ENCODE measurements at places on chromosomes 4 and X. TPM values are rescaled to one million over a fixed set of nuclear protein-coding genes. Genes with fewer than 3 reads are reported as not detected.

GRCh38 chr4:7207628-7208231, 15.4 kb downstream of the SORCS2 start:
- H3K4me1 ChIP-seq: peaks cover 18% of the 10 kb centered on the region
- peak overlapping the region; percentile 69 for H3K27ac ChIP-seq
- no peak for DNase-seq
- H3K36me3 ChIP-seq: no peaks in the 10 kb centered on the region
- peaks cover 2% of the 10 kb centered on the region for H3K27me3 ChIP-seq
- H3K4me3 ChIP-seq: no peak overlapping the region

DNA sequence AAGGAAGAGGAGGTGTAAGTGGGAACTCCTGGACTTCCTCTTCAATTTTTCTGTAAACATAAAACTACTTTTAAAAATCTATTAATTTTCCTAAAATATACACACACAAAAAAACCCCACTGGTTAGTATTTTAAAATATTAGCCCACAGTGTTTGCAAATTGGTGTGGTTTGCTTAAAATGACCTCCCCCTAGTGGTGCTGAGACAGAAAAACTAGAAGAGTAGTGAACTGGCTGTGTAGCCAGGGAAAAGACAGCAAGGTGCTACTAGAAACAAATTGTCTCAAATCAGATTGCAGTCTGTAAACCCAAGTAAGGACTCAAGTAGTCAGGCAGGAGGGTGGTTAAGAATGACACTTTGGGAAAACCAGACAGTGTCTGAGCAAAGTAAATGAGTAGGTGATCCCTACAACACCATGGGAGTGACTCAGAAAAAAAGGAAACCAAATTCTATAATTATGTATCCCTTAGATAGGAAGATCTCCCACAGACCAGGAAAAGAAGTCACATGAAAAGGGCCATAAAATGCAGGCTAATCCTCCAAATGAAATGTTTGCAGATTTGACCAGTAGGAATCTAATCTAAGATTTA, 26.0 kb downstream of the AMTN start:
- H3K27me3 ChIP-seq: no peaks in the 10 kb centered on the region
- no peak overlapping the region for H3K4me3 ChIP-seq
- DNase-seq: no peak
- no peaks in the 10 kb centered on the region for H3K36me3 ChIP-seq
- H3K4me1 ChIP-seq: no peaks in the 10 kb centered on the region

GRCh38 chrX:92231391-92231790, 452.2 kb downstream of the PCDH11X start:
- no peak overlapping the region for H3K4me3 ChIP-seq
- no peaks in the 10 kb centered on the region for H3K27me3 ChIP-seq
- H3K27ac ChIP-seq: no peak overlapping the region

DNA sequence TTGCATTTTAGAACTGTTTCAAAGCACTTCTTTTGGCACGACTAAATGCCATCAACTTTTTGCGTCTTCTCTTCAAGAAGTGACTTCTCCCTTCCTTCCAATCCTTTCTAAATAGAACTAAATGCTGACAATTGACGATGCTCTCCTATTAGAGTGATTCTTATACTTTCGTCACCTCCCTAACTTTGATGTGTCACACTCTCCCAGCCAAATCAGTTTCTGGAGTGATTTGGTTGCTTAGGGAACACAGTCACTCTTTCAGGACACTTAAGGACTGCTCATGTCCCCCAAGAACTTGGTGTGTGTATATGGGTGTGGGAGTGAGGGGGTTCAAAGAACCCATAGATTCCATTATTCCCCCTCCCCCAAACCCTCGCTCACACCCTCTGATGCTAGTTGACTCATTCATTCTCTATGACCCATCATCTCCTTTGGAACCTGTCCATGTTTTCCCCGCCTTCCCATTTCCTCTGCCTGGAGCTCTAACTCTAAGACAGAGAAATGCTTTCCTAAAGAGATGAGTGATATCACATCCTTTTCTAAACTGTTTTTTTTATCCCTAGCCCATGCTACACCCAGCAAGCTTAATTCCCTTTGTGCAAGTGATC, 26.8 kb upstream of the AREG start:
- no peaks in the 10 kb centered on the region for H3K4me1 ChIP-seq
- no peak for DNase-seq
- no peak overlapping the region for H3K4me3 ChIP-seq
- no peak overlapping the region for H3K27ac ChIP-seq
- no peaks in the 10 kb centered on the region for H3K36me3 ChIP-seq

GRCh38 chr4:163164591-163164990, 2.1 kb downstream of the NAF1 start:
- no peaks in the 10 kb centered on the region for H3K27me3 ChIP-seq
- DNase-seq: no peak
- peak overlapping the region; percentile 75 for H3K4me3 ChIP-seq
- H3K4me1 ChIP-seq: peaks cover 8% of the 10 kb centered on the region
- peaks cover 34% of the 10 kb centered on the region for H3K36me3 ChIP-seq
- no peak overlapping the region for H3K27ac ChIP-seq

DNA sequence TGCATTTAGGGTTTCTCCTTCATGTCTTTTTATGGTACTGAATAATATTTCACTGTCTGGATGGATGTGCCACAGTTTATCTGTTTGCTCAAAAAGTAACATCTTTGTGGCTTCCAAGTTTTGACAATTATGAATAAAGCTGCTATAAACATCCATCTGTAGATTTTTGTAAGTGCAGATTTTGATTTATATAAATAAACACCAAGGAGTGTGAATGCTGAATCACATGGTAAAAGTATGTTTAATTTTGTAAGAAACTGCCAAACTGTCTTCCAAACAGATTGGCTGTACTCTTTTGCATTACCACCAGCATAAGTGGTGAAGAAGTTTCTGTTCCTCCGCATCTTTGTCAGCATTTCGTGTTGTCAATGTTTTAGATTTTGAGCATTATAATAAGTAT, 158.7 kb upstream of the GIMD1 start:
- H3K4me1 ChIP-seq: no peaks in the 10 kb centered on the region
- H3K27ac ChIP-seq: no peak overlapping the region
- H3K27me3 ChIP-seq: no peaks in the 10 kb centered on the region

SCRG1 gene
- total RNA-seq: 0.30 TPM

DNA sequence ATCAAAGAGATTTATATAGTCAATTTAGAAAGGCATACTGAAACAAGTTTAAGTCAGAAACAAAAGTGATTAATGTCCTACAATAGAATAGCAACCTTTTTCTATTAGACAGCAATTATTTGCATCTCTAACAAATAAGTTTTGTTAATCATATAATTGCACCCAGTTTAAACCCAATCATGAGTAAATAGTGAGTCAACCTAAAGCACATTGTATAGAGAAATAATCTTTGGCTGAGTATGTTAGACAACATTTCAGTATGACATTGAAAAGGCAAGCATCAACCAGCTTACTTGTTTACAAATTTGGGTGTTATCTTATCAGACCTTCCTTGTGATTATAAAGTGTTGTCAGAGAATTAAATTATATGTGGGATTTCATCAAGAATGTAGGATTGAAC, 209.5 kb downstream of the IL15 start:
- no peaks in the 10 kb centered on the region for H3K4me1 ChIP-seq
- H3K27ac ChIP-seq: no peak overlapping the region
- no peak for DNase-seq
- H3K36me3 ChIP-seq: no peaks in the 10 kb centered on the region

GRCh38 chrX:122788216-122788615, 395.9 kb upstream of the GRIA3 start:
- DNase-seq: no peak
- no peak overlapping the region for H3K4me3 ChIP-seq
- no peaks in the 10 kb centered on the region for H3K27me3 ChIP-seq
- no peaks in the 10 kb centered on the region for H3K4me1 ChIP-seq

CAPN6 gene
- 0.21 TPM for total RNA-seq

DNA sequence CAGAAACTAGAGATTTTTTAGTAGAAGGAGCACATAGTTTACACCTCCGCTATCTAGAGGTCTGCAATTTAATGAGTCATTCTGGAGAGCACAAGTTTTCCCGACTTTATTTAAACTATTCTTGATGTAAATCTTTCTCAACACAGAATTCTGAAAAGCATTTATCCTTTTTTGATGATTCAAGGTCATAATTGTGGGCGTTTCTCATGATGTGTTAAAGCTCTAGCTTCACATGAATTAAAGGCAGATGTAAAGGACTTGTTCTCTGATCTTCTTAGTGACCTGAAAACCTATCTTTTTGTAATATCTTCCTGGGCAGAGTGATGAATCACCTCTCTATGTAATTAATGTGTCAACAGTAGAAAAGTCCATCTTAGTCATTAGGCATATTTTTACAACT, 128.8 kb downstream of the COMMD8 start:
- no peaks in the 10 kb centered on the region for H3K27me3 ChIP-seq
- no peaks in the 10 kb centered on the region for H3K36me3 ChIP-seq
- DNase-seq: no peak
- H3K4me3 ChIP-seq: no peak overlapping the region
- H3K27ac ChIP-seq: no peak overlapping the region
- H3K4me1 ChIP-seq: no peaks in the 10 kb centered on the region

DNA sequence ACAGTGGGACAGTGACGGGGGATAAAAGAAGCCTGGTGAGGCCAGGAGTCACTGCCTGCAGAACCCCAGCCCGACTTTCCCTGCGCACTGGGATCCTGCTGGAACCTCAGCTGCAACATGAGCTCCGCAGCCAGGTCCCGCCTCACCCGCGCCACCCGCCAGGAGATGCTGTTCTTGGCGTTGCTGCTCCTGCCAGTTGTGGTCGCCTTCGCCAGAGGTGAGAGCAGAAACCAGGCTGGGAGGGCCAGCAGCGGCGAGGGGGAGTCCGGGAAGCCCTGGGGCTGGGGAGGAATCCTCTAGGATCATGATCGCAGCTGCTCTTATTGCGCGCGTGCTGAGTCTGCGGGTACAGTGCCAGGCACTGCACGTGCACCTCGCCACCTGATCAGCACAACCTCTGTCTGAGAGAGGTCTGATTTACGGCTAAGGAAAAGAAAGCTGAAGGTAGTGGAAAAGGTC, at the start of gene PF4V1:
Gene PF4V1 (plus strand): TSS at position 51 of the 459 bp plus-strand sequence. CDS start 67 bp downstream, at position 118.
- H3K27ac ChIP-seq: no peak within 1 kb of the TSS
- DNase-seq: no peak
- H3K27me3 ChIP-seq: peaks cover 23% of the 10 kb centered on the region
- no peaks in the 10 kb centered on the region for H3K4me1 ChIP-seq
- peak within 1 kb of the TSS; percentile 13 for H3K4me3 ChIP-seq

USP17L21 gene
- total RNA-seq: not detected

CXCL6 gene
- not detected for total RNA-seq

PDCL2 gene
- total RNA-seq: not detected

CNOT6L gene
- 19.6 TPM for total RNA-seq

DNA sequence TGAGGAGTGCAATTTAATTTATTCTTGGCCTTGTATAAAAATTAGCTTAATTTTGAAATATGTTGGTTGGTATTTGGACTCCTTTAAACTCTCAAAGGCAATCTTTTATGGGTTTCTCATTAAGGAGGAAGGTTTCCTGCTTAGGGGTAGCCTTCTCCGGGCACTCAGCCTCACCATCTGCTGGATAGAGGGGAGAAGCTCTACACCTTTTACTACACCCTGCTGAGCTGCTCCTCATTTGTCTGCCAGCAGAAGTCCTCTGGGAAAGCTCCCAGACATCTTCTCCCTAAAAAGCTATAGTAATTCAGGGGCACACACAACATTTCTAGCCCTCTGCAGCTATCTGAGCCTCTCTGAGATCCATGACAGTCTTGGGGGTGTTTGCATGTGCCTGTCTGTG, 179.1 kb downstream of the SOWAHB start:
- H3K27ac ChIP-seq: no peak overlapping the region
- peaks cover 17% of the 10 kb centered on the region for H3K4me1 ChIP-seq
- H3K36me3 ChIP-seq: no peaks in the 10 kb centered on the region
- no peaks in the 10 kb centered on the region for H3K27me3 ChIP-seq
- no peak for DNase-seq

GRCh38 chrX:38178396-38178795, 42.3 kb downstream of the SRPX start:
- H3K27ac ChIP-seq: no peak overlapping the region
- no peak overlapping the region for H3K4me3 ChIP-seq
- peaks cover 16% of the 10 kb centered on the region for H3K27me3 ChIP-seq
- no peaks in the 10 kb centered on the region for H3K36me3 ChIP-seq

PARM1 gene
- 130 TPM for total RNA-seq

DNA sequence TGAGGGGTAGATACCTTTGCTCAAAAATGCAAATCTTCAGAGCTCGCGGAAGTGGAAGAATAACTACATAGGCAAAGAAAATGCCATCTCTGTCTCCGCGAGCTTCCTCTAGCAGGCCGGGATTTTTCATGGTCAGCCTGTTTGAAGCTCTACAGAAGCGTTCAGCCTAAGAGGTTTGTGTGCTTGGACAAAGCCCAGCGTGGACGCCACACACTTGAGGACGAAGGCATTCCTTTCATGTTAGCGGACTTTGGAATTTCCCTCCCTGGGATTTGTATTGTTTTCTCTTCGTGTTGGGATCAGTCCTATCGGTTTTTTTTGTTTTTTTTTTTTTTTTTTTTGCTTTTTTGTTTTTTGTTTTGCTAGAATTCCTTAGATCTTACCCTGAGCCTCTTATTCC, 53.7 kb downstream of the SMIM31 start:
- H3K4me3 ChIP-seq: no peak overlapping the region
- no peak overlapping the region for H3K27ac ChIP-seq
- DNase-seq: no peak
- H3K27me3 ChIP-seq: no peaks in the 10 kb centered on the region
- H3K36me3 ChIP-seq: no peaks in the 10 kb centered on the region
- H3K4me1 ChIP-seq: no peaks in the 10 kb centered on the region

DNA sequence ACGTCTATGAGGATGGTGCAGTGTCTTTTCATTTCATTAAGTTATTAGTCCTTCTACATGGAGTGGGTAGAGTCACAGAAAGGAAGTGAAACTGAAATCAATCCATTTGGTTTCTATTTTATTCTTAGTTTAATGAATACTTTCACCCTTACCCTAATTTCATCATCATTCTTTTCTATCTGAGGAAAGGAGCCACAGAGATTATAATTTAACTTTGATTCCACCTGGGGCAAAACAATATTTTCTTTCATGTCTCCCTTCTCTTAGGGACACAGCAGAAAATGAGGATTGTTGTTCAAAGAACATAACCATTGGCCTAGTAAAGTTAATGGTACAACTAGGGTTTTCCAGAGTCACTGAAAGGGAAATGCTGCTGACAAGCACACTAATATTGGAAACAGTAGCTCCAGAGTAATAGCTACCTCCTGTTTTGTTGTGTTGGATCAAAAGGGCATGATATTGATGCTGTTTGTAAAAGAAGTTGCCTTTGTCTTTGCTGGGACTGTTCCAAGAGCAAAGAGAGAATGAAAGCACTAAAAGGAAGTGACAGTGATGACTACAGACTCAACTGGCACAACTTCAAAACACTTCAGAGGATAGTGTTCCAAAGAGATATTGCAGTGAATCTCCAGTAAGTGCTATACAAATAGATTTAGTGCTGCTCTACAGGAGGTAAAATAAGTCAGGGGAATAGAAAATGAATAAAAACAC, 247.1 kb upstream of the PITX2 start:
- H3K4me3 ChIP-seq: no peak overlapping the region
- no peaks in the 10 kb centered on the region for H3K27me3 ChIP-seq
- DNase-seq: no peak
- no peaks in the 10 kb centered on the region for H3K36me3 ChIP-seq
- no peaks in the 10 kb centered on the region for H3K4me1 ChIP-seq

GRCh38 chr4:112280386-112281056, 5.2 kb downstream of the TIFA start:
- H3K4me3 ChIP-seq: no peak overlapping the region
- H3K27me3 ChIP-seq: no peaks in the 10 kb centered on the region
- no peaks in the 10 kb centered on the region for H3K36me3 ChIP-seq
- no peak for DNase-seq
